ENCODE measurements at places on chromosomes 11 and 22.

- H3K4me1 ChIP-seq, result no peaks in the 10 kb centered on the region
- peak; percentile 61 for DNase-seq
- H3K27ac ChIP-seq, result no peak overlapping the region
- H3K27me3 ChIP-seq, result no peaks in the 10 kb centered on the region
These were observed 42.5 kb downstream of the SBF1 start for GRCh38 chr22:50432131-50432876.

- peak; percentile 50 for DNase-seq
- H3K27ac ChIP-seq, result no peak overlapping the region
- no peaks in the 10 kb centered on the region for H3K27me3 ChIP-seq
- H3K4me3 ChIP-seq, result no peak overlapping the region
- no peaks in the 10 kb centered on the region for H3K36me3 ChIP-seq
These were observed 11.0 kb downstream of the MUC5AC start for GRCh38 chr11:1168721-1169161.

GRCh38 chr11:109405671-109406070 is 16.3 kb upstream of the C11orf87 start:
- H3K36me3 ChIP-seq, result no peaks in the 10 kb centered on the region
- H3K27me3 ChIP-seq, result no peaks in the 10 kb centered on the region
- peak; percentile 87 for DNase-seq
- no peak overlapping the region for H3K4me3 ChIP-seq
- no peak overlapping the region for H3K27ac ChIP-seq

- peaks cover 4% of the 10 kb centered on the region for H3K4me1 ChIP-seq
- H3K4me3 ChIP-seq, result no peak overlapping the region
These were observed 10.5 kb downstream of the EMSY start for GRCh38 chr11:76455331-76455730.

DNA sequence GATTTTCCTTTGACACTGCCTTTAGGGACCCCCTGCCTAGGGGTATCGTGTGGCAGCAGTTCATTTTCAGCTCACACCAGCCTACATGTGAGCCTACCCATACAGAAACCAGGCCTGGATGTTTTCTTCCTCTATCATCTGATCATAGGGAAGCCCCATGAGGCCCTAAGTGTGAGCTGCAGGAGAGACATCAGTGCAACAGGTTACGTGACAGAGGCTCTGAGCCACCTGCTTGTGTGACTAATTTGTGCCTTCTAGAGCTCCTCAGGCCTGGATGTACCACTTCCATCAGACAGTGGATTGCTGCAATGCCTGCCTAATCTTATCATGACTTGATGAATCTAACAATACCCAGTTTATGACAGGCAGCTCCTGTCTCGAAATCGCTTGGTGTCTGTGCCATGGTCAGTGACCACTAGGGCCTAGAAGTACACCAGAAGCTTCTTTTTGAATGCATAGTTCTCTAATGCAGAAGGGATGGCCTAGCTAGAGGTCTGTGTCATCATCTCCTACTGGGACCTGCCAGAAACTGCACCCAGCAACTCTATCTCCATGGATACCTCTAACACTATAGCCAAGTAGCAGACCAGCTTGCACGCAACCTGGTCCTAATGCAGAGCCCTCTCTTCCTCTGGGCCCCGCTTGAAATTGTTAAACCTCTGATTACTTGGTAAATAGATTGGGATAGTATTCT is 109.7 kb upstream of the CLPB start:
- peaks cover 60% of the 10 kb centered on the region for H3K27me3 ChIP-seq
- H3K27ac ChIP-seq, result no peak overlapping the region
- no peak for DNase-seq

DNA sequence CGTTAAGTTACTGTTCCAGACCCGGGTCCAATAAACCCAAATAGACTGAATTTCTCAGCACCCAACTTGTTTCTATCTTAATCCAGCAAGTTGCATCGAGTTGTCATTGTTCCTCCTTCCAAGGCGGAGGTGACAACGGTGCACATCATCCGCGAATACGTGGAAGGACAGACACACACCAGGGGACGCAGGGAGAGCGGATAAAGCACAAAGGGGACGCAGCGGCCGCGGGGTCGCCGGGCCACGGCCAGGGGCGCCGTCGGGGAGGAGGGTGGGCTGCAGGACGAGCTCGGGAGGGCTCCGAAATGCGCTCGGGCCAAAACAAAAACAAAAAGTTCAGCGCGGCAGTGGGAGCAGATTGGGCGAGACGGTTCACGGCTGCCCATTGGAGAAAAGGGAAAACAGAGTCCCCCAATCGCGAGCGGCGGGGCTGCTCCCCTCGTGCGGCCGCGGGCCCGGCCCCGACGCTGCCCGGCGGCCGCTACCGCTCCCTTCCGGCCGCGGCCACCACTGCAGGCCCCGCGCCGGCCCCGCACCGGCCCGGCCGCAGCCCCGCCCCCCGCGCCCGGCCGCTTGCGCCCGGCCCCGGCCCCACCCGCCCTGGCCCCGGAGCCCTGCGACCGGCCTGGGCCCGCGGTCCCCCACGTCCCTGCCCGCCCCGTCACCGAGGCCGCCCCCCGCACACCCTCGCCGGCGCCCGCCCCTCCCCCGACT is 518 bp downstream of the KMT5B start:
- peaks cover 16% of the 10 kb centered on the region for H3K4me1 ChIP-seq
- H3K4me3 ChIP-seq, result peak overlapping the region; percentile 90
- peaks cover 4% of the 10 kb centered on the region for H3K27me3 ChIP-seq
- H3K36me3 ChIP-seq, result no peaks in the 10 kb centered on the region
- DNase-seq, result peak; percentile 99
- H3K27ac ChIP-seq, result peak overlapping the region; percentile 7

GRCh38 chr22:48554893-48555572 is 1272.6 kb downstream of the BRD1 start:
- H3K4me3 ChIP-seq, result no peak overlapping the region
- no peak overlapping the region for H3K27ac ChIP-seq
- DNase-seq, result no peak
- no peaks in the 10 kb centered on the region for H3K4me1 ChIP-seq
- no peaks in the 10 kb centered on the region for H3K27me3 ChIP-seq
- no peaks in the 10 kb centered on the region for H3K36me3 ChIP-seq

DNA sequence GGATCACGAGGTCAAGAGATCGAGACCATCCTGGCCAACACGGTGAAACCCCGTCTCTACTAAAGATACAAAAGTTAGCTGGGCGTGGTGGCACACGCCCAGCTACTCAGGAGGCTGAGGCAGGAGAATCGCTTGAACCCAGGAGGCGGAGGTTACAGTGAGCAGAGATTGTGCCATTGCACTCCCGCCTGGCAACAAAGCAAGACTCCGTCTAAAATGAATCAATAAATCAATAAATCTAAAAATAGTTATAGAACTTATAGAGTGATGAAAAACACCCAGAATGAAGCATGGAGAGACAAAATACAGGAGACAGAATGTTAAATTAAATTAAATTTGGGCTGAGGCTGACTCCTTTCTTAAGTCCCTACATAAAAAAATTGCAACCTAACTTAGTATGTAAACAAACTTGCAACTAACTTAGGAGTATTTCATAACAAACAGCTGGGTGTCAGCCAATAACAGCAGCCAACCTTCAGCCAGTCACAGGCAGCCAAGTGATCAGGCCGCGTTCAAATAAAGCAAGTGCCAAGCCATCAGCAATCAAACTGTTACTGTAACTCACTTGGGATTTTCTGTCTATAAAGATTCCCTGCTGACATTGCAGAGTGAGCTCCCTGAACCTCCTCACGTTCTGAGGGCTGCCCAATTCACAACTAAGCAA is 7.3 kb upstream of the TP53AIP1 start:
- H3K4me3 ChIP-seq, result no peak overlapping the region
- no peaks in the 10 kb centered on the region for H3K4me1 ChIP-seq
- peaks cover 3% of the 10 kb centered on the region for H3K27me3 ChIP-seq

- peak overlapping the region; percentile 71 for H3K4me3 ChIP-seq
- H3K27ac ChIP-seq, result no peak overlapping the region
- H3K4me1 ChIP-seq, result peaks cover 8% of the 10 kb centered on the region
These were observed 21.5 kb downstream of the OTUB1 start for GRCh38 chr11:64007629-64008282.

- H3K36me3 ChIP-seq, result no peaks in the 10 kb centered on the region
- H3K27ac ChIP-seq, result no peak overlapping the region
- no peak for DNase-seq
- peaks cover 5% of the 10 kb centered on the region for H3K27me3 ChIP-seq
These were observed 20.9 kb upstream of the TMPRSS4 start for GRCh38 chr11:118055966-118056365.

DNA sequence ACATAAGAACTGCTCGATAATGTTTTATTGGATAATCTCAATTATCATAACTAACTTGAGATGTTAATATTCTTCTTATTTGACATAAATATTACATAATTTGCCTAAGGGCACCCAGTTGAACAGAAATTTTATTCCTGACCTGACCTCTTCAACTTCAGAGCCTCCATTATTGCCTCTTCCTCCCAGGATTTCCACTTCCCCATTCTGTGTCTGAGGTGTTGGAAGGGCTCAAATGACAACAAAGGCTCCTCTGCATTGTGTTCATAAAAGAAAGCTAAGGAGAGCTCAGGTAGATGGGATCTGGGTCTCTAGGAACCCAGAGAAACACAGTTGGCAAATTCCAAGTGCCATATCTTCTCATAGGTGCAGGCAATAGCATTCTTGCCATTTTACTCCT is 61.2 kb upstream of the ARHGAP20 start:
- H3K4me3 ChIP-seq, result no peak overlapping the region
- no peaks in the 10 kb centered on the region for H3K36me3 ChIP-seq
- H3K27ac ChIP-seq, result no peak overlapping the region
- H3K4me1 ChIP-seq, result no peaks in the 10 kb centered on the region
- DNase-seq, result no peak
- no peaks in the 10 kb centered on the region for H3K27me3 ChIP-seq

DNA sequence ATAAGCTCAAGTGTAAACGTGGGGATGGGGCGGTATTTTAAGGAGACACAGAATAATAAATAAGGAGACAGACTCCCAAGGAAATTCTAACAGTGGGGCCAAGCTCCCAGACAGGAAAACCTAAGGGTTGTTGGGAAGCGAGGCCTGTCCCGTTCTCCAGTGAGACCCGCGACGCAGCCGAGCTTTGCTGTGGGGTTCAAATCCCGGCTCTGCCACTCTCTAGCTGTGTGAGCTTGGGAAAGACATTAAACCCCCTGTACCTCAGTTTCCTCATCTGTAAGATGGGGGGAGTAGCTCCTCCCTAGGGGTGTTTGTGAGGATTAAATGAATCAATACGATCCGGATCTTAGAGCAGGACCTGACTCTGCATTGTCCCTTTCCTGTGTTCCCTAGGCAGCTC is 106.8 kb downstream of the TRIM29 start:
- peaks cover 8% of the 10 kb centered on the region for H3K27me3 ChIP-seq
- no peak overlapping the region for H3K4me3 ChIP-seq
- H3K4me1 ChIP-seq, result no peaks in the 10 kb centered on the region

DNA sequence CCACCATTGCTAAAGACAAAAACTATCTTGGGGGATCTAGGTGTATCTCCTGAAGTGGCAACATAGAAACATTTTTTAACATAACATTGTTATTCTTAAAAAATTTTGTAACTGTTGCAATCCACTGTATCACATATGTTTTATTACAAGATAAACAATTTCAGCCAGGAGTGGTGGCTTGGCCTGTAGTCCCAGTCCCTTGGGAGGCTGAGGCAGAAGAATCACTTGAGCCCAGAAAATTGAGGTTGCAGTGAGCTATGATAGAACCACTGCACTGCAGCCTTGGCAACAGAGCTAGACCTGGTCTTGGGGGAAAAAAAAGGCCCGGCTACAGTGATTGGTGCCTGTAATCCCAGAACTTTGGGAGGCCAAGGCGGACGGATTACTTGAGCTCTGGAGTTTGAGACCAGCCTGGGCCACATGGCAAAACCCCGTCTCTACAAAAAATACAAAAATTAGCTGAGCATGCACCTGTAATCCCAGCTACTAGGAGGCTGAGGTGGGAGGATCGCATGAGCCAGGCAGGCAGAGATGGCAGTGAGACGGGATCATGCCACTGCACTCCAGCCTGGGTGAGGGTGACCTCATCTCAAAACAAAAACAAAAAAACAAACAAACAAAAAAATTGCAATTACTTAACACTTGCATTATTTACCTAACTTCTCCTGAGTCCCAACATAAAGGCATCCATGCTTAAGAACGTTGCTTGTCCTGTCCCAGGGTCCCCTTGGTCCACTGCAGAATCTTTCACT is 1.5 kb upstream of the DEPDC5 start:
- H3K27me3 ChIP-seq, result no peaks in the 10 kb centered on the region
- DNase-seq, result no peak
- peak overlapping the region; percentile 91 for H3K27ac ChIP-seq

DNA sequence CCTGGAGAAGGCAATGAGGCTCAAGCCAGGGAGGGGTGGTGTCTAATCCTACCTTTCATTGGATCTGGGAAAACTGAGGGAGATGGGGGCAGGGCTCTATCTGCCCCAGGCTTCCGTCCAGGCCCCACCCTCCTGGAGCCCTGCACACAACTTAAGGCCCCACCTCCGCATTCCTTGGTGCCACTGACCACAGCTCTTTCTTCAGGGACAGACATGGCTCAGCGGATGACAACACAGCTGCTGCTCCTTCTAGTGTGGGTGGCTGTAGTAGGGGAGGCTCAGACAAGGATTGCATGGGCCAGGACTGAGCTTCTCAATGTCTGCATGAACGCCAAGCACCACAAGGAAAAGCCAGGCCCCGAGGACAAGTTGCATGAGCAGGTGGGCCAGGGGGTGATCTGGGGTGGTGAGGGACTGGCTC is at the start of gene FOLR1:
TSS of gene FOLR1 (plus strand) at position 180 of the 421 bp plus-strand sequence. CDS start at position 214, 34 bp downstream.
- H3K27ac ChIP-seq, result no peak within 1 kb of the TSS
- peaks cover 4% of the 10 kb centered on the region for H3K4me1 ChIP-seq
- H3K36me3 ChIP-seq, result no peaks in the 10 kb centered on the region
- H3K4me3 ChIP-seq, result no peak within 1 kb of the TSS
- no peaks in the 10 kb centered on the region for H3K27me3 ChIP-seq
- DNase-seq, result peak; percentile 81

DNA sequence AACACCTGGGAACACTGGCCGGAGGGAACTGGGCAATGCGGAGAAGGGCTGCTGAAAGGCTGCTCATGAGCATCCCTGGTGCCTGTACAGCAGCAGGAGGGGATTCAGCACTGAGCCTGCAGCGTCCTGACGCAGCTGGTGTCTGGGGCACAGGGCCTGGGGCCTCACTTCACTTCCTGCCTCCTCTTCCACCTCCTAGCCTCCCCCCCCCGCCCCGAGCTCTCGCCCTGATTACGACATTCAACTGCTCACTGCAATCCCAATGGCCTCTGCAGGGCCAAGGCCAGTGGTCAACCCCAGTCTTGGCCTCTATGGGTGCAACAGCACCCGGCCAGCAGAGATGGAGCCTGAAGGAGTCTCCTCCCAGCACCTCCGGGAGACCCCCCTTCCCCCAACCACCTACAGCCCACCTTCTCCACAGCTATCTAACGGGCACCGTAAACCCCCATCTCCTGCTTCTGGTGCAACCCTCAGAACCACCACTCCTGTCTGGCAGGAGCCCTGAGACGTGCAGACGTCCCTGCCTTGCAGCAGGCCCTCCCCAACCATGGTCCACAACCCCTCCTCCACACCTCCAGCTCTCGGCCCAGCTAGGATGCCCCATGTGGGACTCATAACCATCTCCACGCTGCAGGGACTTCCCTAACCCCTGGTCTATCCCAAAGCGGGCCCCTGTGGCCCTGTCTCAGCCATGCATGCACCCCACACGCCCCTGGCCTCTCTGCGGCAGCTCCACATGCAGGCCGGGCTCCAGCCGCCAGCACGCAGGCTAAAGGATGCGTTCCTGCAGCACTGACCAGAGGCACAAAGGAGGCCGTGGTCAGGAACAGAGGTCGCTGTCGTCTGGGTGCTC is 38.2 kb downstream of the BRD1 start:
- H3K27me3 ChIP-seq, result no peaks in the 10 kb centered on the region
- peak; percentile 95 for DNase-seq
- H3K4me1 ChIP-seq, result peaks cover 20% of the 10 kb centered on the region
- H3K27ac ChIP-seq, result peak overlapping the region; percentile 59

GRCh38 chr11:61652135-61652534 is 28.1 kb upstream of the DAGLA start:
- no peak overlapping the region for H3K27ac ChIP-seq
- H3K36me3 ChIP-seq, result no peaks in the 10 kb centered on the region
- H3K4me1 ChIP-seq, result no peaks in the 10 kb centered on the region
- H3K27me3 ChIP-seq, result peaks cover 12% of the 10 kb centered on the region
